Umbilical cord (tissue), 2 donors: ENCODE measurements at places on chromosomes 7 and 10.

DNA sequence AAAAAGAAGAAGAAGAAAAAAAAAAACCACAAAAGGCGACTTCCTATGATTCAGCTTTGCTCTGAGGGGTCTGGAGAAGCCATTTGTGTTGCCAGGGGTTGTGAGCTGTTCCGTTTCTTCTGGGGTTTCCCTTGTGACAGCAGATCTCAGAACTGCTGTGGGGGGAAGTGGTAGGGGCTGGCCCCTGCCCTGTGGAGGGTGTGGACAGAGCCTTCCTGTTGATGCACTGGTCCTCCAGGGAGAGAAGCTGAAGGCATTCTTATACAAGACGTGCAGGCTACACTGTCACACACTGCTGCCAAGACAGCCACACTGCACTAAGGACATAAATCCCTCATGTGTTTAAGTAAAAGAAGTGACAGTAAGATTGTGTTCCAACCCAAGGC lies 17.3 kb upstream of the CSGALNACT2 start:
- DNase-seq, result no peak

DNA sequence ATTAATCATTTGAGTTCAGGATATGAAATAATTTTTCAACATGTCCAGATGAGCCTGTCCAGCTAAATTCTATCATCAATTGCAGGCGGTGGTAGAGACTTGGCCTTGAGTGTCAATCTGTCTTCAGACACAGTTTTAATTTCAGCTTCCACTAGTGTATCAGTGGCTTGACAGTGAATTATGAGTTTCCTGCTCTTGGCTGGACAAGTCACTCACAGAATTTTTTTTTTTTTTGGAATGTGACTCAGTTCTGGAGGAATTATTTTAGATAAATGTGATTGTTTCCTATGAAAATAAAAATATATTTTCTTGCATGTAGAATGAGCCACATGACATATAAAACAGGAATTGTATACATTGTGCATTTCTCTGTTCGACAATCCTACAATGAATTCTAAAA lies 319.9 kb upstream of the AKR1E2 start:
- DNase-seq, result no peak

DNA sequence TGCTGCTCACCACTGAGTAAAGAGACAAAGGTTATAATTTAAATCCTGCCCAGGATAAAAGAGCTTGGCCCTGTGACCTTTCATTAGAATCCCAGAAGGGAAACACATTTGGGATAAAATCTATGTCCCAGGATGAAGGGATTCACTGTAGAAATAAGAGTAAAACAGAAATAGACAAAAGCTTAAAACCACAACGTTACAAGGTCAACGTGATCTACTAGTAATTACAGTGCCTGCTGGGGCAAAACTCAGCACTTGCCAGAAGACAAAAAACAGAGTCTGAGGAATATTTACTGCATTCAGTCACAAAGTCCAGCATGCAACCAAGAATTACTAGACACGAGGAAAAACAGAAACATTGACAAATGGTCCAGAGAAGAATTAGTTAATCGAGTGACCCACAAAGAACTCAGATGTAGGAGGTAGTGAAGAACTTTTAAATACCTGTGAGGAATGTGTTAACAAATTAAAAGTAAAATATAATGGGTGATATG lies 982.3 kb downstream of the GATA3 start:
- DNase-seq, result no peak

DNA sequence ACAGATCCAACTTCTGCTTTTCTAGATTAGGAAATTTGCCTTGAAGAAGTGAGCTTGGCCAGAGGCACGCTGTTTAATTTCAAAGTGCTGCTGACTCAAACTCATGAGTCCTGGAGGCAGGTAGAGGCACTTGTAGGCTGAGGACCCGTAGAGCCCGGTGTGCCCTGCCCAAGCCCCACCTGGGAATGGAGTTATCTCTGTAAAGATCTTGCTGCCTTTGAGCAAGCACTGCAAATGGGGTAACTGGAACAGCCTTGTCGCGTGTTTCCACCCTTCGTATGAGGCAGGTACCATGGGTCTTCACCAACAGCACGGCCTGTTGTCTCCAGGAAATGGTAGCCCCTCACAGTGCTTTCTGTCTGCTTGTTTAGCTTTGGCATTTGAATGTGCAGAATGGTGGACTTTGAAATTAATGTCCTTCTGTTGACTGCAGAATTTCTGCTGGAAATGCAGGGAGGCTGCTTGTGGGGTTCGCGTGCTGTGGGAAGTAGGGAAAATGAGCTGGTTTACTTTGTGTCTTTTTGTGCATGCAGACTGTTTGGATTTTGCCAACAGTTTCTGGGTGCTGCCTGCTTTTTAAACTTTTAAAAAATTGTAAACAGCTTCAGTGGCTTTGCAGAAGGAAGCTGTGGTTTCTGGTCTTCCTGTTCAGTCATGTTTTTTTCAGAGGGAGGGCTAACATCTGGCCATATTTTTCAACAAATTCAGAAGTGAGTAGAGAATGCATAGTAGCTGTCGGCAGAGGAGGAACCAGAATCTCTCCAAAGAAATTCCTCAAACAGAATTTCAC lies 27.2 kb downstream of the CCM2 start:
- DNase-seq, result peak; percentile 8

GRCh38 chr10:51972733-51973346 lies 273.4 kb upstream of the CSTF2T start:
- DNase-seq, result no peak

DNA sequence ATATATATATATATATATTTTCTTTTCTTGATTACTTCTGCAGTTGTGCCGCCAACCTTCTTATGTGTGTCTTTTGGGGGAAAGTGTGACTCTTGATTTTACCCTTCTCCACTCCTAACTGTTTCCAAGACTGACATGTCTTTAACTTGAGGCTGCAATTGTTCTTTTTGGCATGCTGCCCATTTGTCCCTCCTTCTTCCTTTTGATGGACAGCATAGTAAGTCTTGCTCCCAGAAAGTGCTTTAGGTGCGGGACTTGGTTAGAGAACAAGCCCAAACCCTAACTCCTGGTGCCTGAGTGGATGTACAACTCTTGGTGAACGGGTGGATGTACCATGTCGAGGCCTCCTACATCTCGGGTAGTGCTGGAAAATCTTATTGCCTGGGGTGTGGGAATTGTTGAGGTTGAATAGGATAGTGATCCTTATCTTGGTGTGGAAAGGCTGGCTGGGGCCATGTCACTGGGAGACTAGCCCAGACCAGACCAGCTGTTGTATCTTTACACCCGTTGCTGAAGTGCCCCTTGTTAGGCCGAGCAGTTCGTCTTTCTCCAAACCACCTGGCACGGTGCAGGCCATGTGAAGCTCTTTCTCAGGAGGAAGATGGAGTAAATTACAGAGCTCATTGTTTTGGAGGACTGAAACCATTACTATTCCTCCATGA lies 16.3 kb downstream of the TCF7L2 start:
- no peak for DNase-seq

DNA sequence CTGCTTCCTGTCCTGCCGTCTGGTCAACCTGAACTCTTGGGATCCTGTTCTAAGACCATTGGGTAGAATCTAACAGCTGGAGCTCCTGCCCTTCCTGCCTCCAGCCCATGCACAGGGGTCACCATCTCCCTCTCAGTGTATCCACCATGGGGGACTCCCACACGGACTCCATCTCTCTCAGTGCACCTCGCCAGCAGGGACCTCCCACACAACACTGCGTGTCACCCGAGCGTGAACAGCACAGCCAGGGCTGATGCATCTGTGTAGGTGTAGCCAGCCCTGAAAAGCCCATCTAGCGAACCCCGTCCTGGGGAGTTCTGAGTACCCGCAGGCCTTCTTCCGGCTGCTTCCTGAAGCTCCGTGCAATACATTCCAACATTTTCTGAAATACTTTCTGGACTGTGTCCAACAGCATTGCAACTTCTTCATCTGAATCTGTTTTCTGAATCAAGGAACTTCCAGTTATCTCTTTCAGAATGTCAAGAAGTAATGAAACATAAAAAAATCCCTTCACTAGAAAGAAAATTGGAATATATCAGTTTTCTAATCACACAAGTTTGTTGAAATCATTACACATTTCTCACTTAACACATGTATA lies 52.5 kb downstream of the NCAPG2 start:
- DNase-seq, result peak; percentile 13

DNA sequence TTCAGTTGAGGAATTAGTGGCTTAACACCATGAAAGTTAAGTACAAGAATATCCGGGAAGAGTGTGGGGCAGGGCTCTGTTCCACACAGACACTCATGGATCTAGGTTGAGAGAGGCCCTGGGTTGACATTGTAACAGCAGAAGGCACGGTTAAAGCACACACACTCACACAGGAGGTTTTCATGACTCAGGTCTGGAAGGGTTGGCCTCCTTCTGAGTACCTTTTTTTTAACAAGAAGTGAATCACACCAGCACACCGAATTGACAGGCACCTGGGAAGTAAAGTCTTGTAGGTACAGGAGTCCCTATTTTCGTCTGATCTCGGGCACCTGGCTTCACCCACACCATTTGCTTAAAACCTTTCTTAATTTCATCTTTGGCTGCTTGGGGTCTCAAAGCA lies 509.4 kb upstream of the ADARB2 start:
- no peak for DNase-seq

DNA sequence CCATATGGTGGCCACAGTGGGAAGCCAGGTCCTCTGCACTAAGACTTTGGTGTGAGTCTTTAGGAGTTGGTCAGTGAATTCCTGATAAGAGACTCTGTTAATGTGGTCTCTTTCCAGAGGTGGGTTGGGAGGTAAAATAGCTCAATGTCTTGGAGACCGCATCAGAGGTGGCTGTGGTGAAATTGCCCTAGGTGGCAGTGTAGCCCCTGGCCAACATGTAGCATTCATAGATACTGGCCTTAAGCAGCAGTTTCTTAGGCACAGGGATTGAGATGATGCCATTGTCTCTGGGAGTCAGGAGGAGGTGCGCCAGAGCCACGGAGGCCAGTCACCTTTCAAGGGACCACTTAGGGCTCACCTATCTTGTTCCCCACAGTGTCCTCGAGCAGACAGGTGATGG lies 202.8 kb downstream of the CREB5 start:
- DNase-seq, result no peak
